ENCODE measurements at places on chromosomes 6 and 20.

GRCh38 chr20:32296819-32297420 is 19.5 kb downstream of the KIF3B start:
- H3K4me3 ChIP-seq, result no peak overlapping the region
- no peak for DNase-seq
- no peaks in the 10 kb centered on the region for H3K36me3 ChIP-seq
- H3K4me1 ChIP-seq, result peaks cover 34% of the 10 kb centered on the region
- no peaks in the 10 kb centered on the region for H3K27me3 ChIP-seq
- no peak overlapping the region for H3K27ac ChIP-seq

DNA sequence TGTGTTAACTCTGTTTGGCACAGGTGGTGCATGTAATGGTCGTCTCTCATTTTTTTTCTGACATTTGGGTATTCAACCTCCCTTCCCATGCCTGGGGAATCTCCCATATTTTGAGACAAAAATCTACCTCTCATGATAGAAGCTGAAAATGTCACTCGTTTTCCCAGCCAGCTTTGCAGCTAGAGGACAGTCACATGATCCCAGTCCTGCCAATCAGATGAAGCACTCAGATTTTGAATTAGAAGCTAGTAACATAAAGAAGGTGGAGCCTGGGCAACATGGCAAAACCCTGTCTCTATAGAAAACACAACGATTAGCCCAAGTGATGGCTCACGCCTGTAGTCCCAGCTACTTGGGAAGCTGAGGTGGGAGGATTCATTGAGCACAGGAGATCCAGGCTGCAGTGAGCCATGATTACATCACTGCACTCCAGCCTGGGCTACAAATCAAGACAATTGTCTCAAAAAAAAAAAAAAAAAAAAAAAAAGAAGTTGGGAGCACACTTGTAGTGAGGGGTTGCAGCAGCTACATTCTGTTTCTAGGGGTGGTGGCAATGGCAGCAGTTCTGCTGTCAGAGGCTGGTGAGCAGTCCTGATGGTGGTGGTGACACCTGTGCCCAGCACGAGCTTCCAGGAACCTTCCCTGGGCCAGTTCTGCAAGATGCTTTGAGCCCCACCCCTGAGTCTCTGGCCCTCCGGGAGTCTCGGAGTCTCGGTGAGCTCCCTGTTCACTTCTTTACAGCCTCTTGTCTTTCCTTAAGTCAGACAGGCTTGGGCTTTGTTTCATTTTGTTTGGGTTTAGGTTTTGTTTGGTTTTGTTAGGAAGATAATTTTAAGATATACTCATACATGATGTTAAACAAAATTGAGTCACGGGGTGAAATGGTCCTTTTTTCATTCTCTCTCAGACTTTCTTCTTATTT is 94.1 kb upstream of the KCNG1 start:
- H3K4me1 ChIP-seq, result peaks cover 2% of the 10 kb centered on the region
- DNase-seq, result no peak
- no peak overlapping the region for H3K27ac ChIP-seq
- H3K27me3 ChIP-seq, result peaks cover 41% of the 10 kb centered on the region

GRCh38 chr20:1897965-1898464 is 2.8 kb downstream of the SIRPA start:
- H3K4me1 ChIP-seq, result peaks cover 7% of the 10 kb centered on the region
- DNase-seq, result no peak
- peaks cover 71% of the 10 kb centered on the region for H3K27me3 ChIP-seq
- peaks cover 4% of the 10 kb centered on the region for H3K36me3 ChIP-seq
- no peak overlapping the region for H3K4me3 ChIP-seq

DNA sequence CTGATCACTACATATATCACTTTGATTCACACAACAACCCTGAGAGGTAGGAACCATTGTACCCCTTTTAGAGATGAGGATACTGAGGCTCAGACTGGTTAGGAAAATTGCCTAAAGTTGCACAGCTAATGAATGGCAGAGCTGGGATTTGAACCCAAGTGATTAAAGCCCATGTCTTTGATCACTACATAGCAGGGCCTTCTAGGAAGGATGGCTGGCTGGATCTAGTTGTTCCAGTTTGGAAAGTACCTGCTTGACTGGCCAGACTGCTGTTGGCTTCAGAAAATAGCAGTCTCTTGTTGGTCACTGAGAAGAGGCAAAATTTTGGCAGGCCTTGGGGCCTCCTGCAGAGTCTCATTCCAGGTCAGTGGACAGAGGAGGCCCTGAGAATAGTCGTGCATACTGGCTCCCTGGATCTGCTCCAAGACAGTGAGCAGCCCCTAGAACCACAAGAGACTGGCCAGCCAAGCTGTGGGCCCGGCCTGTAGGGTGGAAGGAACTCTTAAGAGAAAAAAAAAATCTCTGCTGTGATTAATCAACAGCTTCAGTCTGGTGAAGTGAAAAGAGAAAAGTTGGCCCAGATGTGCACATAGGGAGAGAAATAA is 17.5 kb downstream of the PPARD start:
- H3K27me3 ChIP-seq, result no peaks in the 10 kb centered on the region
- no peak for DNase-seq
- H3K36me3 ChIP-seq, result peaks cover 6% of the 10 kb centered on the region
- H3K4me3 ChIP-seq, result no peak overlapping the region

- H3K4me1 ChIP-seq, result no peaks in the 10 kb centered on the region
- no peak overlapping the region for H3K27ac ChIP-seq
- H3K36me3 ChIP-seq, result no peaks in the 10 kb centered on the region
- no peak overlapping the region for H3K4me3 ChIP-seq
Measured at GRCh38 chr6:165842281-165842936, 179.4 kb upstream of the PDE10A start.

DNA sequence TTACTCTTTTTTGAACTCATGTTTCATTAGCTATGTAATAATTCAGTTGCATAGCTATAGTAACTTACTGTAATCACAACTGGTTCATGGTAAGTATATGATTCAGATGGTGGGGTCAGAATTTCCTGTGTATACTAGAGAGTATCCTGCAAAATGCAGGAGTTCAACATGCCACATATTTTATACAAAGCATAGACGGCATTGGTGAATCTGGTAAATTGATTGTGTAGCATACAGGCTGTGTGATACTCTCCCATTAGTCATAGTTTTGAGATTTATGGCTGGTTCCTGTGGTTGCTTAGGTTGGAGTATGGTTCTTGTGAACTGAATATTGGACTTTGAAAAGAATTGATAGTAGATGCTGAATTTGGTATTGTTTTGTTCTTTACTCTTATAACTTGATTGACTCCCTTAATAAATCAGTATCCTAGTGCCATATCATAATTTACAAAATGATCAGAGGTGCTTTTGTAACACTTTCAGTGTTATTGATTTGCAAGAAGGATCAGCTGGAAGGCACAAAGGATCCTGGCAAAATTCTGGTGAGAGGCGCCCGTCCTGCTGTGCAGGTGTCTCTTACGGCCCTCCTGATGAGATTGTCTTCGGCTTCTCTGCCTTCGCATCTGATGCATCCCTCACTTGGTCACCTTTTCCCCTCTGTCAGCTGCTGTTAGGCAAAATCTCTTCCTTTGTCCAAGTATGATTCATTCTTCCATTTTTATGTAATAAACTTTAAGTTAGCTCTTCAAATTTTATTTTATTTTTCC is 22.6 kb downstream of the SNX9 start:
- H3K27ac ChIP-seq, result no peak overlapping the region
- no peaks in the 10 kb centered on the region for H3K27me3 ChIP-seq
- DNase-seq, result no peak
- H3K4me3 ChIP-seq, result no peak overlapping the region
- peaks cover 53% of the 10 kb centered on the region for H3K4me1 ChIP-seq

DNA sequence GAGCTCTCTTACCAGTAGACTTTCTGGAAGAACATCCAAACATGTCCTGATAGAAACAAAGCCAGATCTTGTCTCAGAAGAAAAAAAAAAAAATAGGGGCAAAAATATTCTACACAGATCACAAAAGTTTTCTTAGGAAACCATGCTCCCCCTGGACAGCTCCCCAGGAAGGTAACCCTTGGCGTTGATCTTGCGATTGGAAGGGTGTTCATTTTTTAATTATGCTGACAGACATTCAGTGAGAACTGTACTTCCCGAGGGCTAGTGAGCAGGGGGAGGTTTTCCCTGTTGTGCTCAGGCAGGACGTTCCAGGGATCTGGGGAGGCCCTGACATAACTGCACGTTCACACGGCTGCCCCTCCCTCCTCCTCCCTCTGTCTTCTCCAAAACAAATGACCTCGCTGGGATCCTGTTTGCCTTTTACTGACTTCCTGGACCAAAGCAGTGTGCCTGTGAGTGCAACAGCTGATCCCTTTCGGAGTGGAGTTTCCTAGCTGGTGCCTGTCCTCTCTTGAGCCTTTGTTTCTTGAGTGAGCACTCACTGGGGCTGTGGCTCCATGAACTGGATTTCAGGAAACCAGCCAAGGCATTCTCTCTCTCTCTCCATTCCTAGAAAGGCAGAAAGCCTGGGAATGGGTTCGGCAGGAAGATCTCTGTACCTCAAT is 46.7 kb downstream of the MARCKS start:
- DNase-seq, result no peak
- H3K4me3 ChIP-seq, result no peak overlapping the region
- no peaks in the 10 kb centered on the region for H3K4me1 ChIP-seq
- no peak overlapping the region for H3K27ac ChIP-seq

DNA sequence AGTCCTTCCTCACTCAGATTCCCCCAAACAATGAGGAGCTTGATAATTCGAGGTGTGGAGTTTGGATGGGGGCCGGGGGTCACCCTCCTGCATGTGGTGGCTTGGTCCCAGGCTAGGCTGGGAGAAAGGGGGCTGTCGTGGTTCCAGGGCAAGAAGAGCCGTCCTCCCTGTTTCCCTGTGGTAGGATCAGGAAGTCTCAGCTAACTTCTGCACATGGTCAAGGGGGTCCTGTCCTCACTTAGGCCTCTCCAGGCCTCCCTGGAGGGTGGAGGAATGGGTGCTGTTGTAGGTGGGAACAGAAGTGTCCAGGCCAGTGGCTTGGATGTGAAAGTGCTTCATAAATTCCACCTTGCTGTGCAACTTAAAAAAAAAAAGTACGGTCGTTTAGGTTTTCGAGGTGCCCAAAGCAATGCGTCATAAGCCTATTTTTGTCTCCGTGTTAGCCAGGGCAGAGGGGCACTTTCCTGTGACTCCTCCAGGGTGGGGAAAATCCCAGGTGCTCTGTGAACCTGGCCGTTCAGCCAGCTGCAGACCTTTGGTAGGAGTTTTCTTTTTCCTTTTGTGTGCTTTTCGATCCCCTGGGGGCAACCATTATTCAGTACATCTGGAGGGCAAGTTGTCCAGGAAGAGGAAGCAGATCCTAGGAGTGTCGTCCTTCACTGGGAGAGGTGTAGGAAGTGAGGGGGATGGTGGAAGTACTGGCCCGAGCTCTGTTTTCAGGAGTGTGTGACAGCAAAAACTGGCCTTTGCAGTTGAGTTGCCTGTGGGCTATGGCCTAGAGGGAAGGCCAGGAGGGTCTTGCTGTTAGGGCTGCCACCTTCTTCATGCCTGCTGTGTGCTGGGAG is 9.6 kb downstream of the IGF2R start:
- no peaks in the 10 kb centered on the region for H3K27me3 ChIP-seq
- peaks cover 79% of the 10 kb centered on the region for H3K4me1 ChIP-seq
- H3K4me3 ChIP-seq, result peak overlapping the region; percentile 36
- DNase-seq, result no peak
- no peaks in the 10 kb centered on the region for H3K36me3 ChIP-seq

- H3K4me1 ChIP-seq, result no peaks in the 10 kb centered on the region
- no peaks in the 10 kb centered on the region for H3K27me3 ChIP-seq
- DNase-seq, result no peak
Measured at GRCh38 chr6:85172705-85173104, 277.2 kb upstream of the NT5E start.

GRCh38 chr6:130895516-130895915 is 68.3 kb downstream of the SMLR1 start:
- no peak overlapping the region for H3K4me3 ChIP-seq
- DNase-seq, result no peak
- peaks cover 10% of the 10 kb centered on the region for H3K36me3 ChIP-seq
- no peaks in the 10 kb centered on the region for H3K27me3 ChIP-seq
- H3K4me1 ChIP-seq, result peaks cover 7% of the 10 kb centered on the region

DNA sequence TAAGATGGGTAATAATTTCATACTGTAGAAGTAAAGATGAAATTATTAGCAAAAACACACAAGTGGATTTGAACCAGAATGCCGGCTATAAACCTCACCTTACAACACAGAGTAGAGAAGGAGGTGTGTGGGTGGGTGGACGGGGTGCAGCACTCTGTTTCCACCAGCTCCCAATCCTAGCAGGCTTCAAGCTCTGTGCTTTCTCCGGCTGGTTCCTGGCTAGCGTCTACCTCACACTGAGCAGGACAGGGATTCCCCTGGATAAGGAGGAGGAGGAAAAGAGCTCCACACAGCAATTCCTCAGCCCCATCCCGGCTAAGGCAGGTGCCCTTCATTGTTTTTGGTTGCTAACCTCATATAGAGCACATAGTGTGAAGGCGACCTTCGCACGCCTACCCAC is 453.3 kb downstream of the C6orf118 start:
- no peak for DNase-seq
- no peaks in the 10 kb centered on the region for H3K27me3 ChIP-seq
- H3K4me3 ChIP-seq, result no peak overlapping the region
- no peaks in the 10 kb centered on the region for H3K4me1 ChIP-seq

DNA sequence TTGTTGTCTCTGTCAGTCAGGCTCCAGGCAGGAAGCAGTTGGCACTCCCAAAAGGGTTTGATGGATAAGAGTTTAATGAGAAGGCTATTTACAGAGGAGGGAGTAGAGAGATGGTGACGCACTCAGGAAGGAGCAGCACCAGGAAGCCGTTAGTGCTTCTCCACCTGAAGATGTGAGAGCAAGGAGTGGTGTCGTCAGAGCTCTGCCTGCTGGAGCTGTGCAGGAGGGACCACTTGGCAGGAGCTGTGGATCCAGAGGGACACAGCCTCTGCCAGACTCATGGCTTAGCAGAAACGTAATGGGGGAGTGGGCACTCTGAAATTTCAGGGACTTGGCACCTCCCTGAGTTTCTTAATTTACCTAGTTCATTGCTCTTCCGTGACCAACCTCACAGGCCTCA is 16.8 kb downstream of the DAAM2 start:
- H3K27ac ChIP-seq, result no peak overlapping the region
- peaks cover 42% of the 10 kb centered on the region for H3K27me3 ChIP-seq
- no peak for DNase-seq
- no peaks in the 10 kb centered on the region for H3K4me1 ChIP-seq

- H3K4me1 ChIP-seq, result peaks cover 5% of the 10 kb centered on the region
- H3K27me3 ChIP-seq, result peaks cover 51% of the 10 kb centered on the region
- H3K4me3 ChIP-seq, result no peak overlapping the region
- H3K36me3 ChIP-seq, result no peaks in the 10 kb centered on the region
- H3K27ac ChIP-seq, result no peak overlapping the region
- DNase-seq, result no peak
Measured at GRCh38 chr6:163393923-163394322, 20.6 kb upstream of the QKI start.

Data from T-helper 17 cell (primary cell).